ENCODE measurements at places on chromosomes 1 and 21.

GRCh38 chr1:102498929-102499328, 502.2 kb upstream of the OLFM3 start:
- no peak for DNase-seq

GRCh38 chr1:95233319-95233736, 682 bp upstream of the RWDD3 start:
- no peak for DNase-seq

DNA sequence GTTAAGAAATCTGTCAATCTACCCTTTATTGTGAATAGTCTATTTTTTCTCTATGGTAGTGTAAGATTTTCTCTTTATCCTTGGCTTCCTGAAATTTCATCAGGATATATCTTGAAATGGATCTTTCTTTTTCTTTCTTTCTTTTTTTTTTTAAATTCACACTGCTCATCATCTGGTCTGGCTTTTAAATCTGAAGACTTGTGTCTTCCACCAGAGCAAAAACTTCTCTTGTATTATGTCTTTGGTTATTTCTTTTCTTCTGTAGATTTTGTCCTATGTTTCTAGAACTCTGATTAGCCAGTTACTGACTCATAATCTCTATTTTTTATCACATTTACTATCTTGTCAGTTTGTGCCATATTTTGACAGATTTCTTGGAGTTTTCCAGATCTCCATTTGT, 133.8 kb upstream of the LMO4 start:
- DNase-seq, result no peak

DNA sequence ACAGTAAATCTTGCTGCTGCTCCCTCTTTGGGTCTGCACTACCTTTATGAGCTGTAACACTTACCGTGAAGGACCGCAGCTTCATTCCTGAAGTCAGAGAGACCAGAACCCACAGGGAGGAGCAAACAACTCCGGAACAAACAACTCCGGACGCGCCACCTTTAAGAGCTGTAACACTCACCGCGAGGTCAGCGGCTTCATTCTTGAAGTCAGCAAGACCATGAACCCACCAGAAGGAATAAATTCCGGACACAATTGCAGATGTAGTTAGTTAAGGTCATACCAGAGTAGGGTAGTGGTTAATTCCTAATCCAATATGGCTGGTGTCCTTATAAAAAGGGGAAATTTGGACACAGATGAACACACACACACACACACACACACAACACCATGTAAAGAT, 37.7 kb downstream of the VTCN1 start:
- no peak for DNase-seq

DNA sequence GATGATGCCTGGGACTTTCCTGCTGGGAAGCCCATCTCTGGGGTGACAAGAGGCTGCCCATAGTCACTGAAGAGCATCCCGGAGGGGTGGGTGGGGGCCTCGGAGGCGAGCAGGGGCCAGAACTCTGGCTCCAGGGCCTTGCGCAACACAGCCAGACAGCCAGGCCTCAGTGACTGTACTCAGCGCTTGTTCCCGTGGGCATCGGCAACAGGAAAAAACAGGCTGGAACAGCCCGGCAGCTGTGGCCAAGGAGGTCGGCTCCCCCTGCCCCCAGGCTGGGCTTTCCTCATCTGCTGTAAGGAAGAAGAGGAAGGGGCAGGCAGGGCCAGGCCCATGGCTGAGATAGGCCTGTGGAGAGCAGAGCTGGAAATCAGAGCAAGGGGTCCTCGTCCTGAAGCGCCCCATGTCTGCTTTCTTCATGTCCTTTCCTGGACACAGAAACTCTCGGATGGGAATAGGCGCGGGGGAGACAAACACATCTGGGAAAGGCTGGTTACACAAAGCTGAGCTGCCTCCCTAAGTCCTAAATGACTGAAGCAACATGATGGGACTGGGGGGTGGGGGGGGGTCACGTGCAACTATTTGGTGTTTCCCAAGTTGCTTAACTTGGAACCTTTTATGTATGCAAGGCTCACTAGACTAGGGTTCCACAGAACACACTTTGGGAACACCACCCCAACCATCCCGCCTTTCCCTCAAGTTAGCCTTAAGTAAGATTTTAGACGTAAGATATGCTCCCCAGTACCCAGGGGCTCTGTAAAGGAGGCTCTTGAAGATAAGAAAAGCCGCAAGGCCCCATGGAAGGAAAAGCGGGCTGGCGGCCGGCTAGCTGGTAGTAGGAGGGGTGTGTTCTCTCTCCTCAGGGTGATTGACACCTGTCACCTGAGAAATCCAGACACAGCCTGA, 30.7 kb downstream of the HSPG2 start:
- DNase-seq, result no peak

DNA sequence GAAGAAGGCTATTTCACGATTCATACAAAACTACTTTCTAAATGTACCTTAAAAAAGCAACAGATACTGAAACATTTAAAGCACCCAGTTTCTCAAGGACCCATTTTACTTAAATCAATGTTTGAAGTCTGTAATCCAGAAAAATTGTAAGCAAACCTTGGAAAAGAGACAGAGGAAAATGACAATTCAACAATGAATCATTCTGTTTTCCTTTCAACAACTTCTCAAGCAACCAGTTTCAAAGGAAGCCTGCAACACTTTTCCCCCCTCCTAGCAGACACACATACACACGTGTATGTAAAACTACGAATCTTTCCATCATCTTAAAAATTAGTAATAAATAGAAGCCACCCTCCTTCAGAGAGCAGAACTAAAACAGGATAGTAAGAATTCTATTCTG, 1.2 kb downstream of the RERE start:
- DNase-seq, result peak; percentile 2

DNA sequence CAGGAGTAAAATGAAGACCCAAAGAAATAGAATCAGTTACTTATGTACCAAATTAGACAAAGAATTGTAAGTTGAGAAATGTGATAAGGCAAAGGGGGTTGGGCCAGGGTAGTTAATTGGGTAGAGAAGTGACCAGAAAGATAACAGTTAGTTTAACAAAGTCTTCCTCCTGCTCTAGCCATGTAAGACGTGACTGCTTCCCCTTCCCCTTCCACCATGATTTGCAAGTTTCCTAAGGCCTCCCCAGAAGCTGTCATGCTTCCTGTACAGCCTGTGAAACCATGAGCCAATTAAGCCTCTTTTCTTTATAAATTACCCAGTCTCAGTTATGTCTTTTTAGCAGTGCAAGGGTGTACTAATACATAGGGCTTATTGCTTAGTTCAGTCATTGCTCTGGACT, 142.0 kb upstream of the PDE4B start:
- DNase-seq, result no peak

- no peak for DNase-seq
These were observed 72.5 kb upstream of the GOLT1A start for GRCh38 chr1:204286315-204286714.

- DNase-seq, result no peak
These were observed 27.0 kb downstream of the IL10RB start for GRCh38 chr21:33293136-33293535.

- DNase-seq, result no peak
These were observed 7.5 kb upstream of the G0S2 start for GRCh38 chr1:209667708-209668107.

DNA sequence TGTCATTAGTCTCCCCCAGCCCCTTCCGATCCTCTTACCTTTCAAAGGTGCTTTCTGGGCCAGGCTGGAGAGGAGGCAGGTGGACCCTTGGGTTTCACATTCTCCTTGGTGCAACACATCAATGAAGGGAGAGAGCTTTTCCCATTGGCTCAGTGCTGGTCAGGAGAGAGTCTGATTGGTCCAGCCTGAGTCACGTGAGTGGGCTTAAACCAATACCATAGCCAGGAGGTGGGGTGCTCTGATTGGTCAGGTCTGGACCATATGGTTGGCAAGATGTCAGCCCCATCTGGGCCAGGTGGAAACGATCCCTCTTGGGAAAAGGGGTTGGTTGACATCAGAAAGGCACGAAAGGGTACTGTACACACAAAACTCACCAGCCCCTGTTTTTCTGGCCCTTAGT, 44.8 kb upstream of the ABCG1 start:
- no peak for DNase-seq

DNA sequence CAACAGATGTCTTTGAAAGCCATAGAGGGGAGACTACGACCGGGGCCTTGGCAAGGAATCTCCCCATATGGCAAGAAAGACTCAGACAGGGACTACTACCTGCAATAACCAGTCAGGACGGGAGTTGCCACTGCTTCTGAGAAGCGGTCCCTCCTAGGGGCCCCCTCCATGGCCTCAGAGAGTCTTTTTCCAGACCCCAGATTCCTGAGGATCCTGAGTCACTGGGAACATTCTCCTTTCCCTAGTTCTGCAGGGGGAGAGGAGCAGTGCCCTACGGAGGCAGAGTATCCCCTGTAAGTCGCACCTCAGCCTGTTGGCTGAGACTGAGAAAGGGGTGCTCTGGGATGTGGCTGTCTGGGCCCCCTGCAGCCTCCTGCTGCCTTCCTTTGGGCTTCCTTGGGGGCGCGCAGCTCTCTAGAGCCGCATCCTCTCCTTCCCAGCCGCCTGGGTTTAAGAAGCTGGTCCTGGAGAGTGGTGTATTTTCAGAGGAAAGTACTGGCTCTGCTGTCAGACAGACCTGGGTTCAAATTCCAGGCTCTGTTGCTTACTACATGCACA, 7.8 kb downstream of the GLIS1 start:
- DNase-seq, result no peak

All from stimulated activated CD4-positive, alpha-beta T cell treated with anti-CD3 and anti-CD28 coated beads, Interleukin-2, amount 100 ng/mL, for 24 hours (primary cell).